Sigmoid colon (tissue), 7 donors: ENCODE measurements at places on chromosomes 16 and 17. TPM values are rescaled to one million over a fixed set of nuclear protein-coding genes. Genes with fewer than 3 reads are reported as not detected.

- H3K36me3 ChIP-seq, result no peaks in the 10 kb centered on the region
- no peak overlapping the region for H3K4me3 ChIP-seq
- no peak overlapping the region for H3K27ac ChIP-seq
These were observed 50.2 kb downstream of the ANKFN1 start for GRCh38 chr17:56203430-56203829.

GRCh38 chr17:15947271-15947670, 2.3 kb downstream of the ADORA2B start:
- peaks cover 38% of the 10 kb centered on the region for H3K4me1 ChIP-seq
- H3K4me3 ChIP-seq, result no peak overlapping the region
- no peaks in the 10 kb centered on the region for H3K36me3 ChIP-seq
- peaks cover 3% of the 10 kb centered on the region for H3K27me3 ChIP-seq

DNA sequence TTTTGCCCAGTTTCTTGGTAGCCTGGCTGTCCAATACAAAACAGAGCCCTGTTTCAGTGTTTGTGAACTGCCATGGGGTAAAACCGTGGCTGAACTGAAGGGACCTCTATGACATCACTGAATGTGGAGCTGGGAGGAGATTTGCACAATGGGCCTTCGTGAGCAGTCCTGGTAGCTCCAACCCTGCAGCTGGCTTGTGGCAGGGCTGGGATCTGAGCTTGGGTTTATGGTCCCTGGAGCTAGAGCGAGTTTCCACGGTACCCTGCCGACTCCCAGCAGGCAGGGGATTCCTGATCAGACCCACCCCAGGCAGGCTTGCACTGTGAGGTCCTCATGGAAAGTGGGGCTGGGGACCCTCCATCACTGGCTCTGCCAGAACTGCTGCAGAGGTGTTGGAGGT, 247.0 kb downstream of the GSG1L start:
- no peaks in the 10 kb centered on the region for H3K4me1 ChIP-seq
- peak; percentile 53 for DNase-seq
- no peak overlapping the region for H3K27ac ChIP-seq
- no peaks in the 10 kb centered on the region for H3K36me3 ChIP-seq
- no peak overlapping the region for H3K4me3 ChIP-seq

The MYL4 gene
- total RNA-seq, result not detected

DNA sequence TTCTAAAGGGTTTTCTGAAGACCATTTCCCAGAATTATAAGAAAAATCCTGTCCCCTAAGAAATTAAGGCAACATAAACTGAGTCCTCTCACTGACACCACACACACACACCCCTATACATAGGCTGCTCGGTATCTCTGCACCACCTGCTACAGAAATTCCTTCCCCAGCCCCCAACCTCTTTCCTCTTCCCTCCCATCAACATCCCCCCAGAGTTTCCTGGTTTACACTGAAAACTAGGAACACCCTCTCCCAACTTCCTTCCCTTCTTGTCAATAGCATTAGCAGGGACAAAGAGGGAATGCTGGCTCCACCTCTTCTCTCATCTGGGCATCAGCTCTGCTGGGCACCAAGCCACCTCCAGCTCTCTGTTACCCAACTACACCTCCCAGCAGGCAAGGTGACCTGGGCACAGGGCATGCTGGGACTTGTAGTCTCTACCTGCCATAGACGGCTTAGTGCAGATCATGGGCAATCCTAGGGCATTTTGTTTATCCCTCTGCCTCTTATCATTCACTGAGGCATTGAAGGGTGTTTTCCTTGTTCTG, 15.7 kb downstream of the CAVIN1 start:
- H3K27me3 ChIP-seq, result no peaks in the 10 kb centered on the region
- H3K4me1 ChIP-seq, result peaks cover 93% of the 10 kb centered on the region
- peaks cover 26% of the 10 kb centered on the region for H3K36me3 ChIP-seq
- H3K27ac ChIP-seq, result peak overlapping the region; percentile 92

DNA sequence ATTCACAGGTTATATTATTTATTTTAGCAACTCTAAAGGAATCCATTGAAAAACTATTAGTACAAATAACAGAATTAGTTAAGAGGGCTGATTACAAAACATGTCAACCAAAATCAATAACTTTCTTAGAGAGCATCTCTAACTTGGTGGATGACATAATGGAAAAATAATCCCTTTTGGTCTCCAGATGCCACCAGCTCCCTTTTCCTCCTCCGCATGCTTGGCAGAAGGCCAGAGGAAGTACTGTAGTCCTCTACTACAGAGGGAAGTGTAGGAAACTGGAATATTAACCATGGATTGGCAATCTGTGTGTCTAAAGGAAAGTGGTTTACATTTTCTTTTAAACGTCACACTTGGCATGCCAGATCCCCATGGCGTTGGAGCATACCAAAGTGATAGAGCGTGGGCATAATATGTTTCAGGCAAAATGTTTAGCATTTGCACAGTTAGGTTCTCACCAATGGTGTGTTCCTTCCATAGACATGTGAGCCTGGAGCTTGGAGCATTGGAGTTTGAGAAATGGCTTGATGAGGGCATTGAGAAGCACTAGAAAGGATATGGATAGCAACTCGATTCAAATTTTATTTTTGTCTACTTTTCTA, 106.3 kb downstream of the PRKCB start:
- DNase-seq, result no peak
- no peaks in the 10 kb centered on the region for H3K36me3 ChIP-seq
- H3K4me1 ChIP-seq, result peaks cover 18% of the 10 kb centered on the region
- no peak overlapping the region for H3K4me3 ChIP-seq
- H3K27me3 ChIP-seq, result no peaks in the 10 kb centered on the region

DNA sequence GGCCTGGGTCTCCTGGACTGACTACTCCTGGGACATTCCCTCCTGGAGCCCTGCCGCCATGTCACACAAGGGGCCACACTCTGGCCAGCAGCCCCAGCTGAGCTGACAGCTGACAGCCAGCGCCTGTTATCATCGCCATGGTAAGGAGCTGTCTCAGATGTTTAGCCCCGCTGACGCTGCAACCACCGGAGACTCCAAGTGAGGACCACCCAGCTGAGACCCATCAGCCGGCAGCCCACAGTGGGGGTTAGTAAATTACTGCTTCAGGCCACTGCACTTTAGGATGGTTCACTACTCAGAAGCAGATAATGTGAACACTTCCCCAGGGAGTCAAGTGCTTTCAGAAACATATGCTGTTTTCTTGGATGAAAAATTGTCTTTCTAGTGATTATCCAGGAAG, 14.6 kb upstream of the SPHK1 start:
- H3K27me3 ChIP-seq, result no peaks in the 10 kb centered on the region
- H3K4me1 ChIP-seq, result no peaks in the 10 kb centered on the region
- H3K27ac ChIP-seq, result peak overlapping the region; percentile 31
- no peaks in the 10 kb centered on the region for H3K36me3 ChIP-seq
- H3K4me3 ChIP-seq, result no peak overlapping the region

DNA sequence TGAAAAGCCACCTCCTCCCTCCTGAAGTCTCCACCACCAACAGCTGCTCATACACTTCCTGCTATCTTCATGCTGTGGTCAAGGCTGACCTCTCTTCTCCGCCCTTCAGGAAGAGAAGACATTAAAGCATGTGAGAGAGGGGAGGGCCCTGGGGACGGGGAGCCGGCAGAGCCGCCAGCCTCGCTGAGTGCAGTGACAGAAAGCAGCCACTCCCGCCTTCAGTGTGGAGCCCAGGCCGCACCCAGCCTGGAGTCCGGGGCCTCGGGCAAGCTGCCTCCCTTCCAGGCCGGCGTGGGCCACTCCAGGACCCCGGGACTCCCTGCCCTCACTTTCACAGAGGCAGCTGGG, 94.7 kb upstream of the TNRC6C start:
- no peaks in the 10 kb centered on the region for H3K27me3 ChIP-seq
- H3K4me1 ChIP-seq, result no peaks in the 10 kb centered on the region
- no peak for DNase-seq
- no peak overlapping the region for H3K4me3 ChIP-seq
- H3K27ac ChIP-seq, result peak overlapping the region; percentile 11

DNA sequence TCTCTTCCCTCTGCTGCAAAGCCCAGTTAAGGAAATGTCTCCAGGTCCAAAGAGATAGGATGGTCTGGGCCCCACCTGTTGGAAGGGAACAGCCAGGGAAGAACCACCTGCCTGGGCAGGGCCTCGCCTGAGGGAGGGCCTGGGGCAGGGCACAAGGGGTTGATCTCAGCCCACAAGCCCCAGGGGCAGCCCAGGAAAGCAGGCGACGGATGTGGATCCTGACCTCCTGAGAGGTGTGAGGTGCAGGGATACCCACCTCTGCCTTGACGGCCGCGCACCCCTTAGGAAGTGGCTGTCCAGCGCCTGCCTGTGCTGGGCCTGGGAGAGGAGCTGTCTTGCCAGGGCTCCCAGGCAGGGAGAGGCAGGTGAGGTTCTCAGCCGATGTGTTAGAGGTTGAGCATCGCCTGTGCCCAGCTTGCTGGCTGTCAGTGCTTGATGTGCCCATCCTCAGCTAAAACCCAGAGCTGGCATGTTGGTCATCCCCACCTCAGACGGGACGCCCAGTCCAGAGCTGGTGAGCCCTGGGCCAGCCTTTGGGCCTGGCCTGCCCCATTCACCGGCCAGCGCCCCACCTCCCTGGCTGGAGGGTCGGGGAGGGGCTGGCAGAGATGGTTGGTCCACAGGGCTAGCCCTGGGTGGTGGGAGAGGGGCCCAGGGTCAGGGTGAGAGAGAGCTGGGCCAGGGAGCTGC, 434 bp downstream of the CEMP1 start:
- peak overlapping the region; percentile 98 for H3K27ac ChIP-seq
- H3K36me3 ChIP-seq, result no peaks in the 10 kb centered on the region
- H3K4me1 ChIP-seq, result peaks cover 9% of the 10 kb centered on the region

The MRPL10 gene
- total RNA-seq, result 54.8 TPM

The BRIP1 gene
- total RNA-seq, result 0.27 TPM

The CDH8 gene
- total RNA-seq, result 0.83 TPM

DNA sequence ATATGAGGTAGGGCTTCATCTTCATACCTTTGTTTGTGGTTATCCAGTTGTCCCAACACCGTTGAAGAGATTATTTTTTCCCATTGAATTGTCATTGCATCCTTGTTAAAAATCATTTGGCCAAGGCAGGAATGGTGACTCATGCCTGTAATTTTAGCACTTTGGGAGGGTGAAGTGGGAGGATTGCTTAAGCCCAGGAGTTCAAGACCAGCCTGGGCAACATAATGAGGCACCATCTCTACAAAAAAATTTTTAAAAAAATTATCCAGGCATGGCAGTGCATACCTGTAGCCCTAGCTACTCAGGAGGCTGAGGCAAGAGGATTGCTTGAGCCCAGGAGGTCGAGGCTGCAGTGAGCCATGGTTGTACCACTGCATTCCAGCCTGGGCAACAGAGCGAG, 223.9 kb downstream of the TANC2 start:
- no peaks in the 10 kb centered on the region for H3K36me3 ChIP-seq
- DNase-seq, result no peak
- no peaks in the 10 kb centered on the region for H3K4me1 ChIP-seq
- H3K27ac ChIP-seq, result no peak overlapping the region
